ENCODE measurements at places on chromosomes 5 and 9.

GRCh38 chr9:93218161-93218560 lies 34.2 kb downstream of the WNK2 start:
- no peak for DNase-seq

GRCh38 chr5:75331095-75332090 lies 5.6 kb upstream of the HMGCR start:
- no peak for DNase-seq

DNA sequence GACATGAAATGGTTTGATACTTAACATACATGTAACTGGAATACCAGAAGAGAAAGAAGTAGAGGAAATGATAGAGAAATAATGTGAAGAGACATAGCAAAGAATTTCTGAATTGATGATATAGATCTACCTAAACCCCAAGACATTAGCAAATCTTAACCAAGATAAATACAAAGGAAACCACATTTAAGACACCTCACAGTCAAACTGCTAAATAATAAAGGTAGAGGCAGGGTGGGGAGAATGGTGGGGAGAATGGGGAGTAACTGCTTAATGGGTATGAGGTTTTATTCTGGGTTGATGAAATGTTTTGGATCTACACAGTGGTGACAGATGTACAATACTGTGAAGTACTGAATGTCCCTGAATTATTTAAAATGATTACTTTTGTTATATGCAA lies 17.5 kb downstream of the CARNMT1 start:
- DNase-seq: no peak

DNA sequence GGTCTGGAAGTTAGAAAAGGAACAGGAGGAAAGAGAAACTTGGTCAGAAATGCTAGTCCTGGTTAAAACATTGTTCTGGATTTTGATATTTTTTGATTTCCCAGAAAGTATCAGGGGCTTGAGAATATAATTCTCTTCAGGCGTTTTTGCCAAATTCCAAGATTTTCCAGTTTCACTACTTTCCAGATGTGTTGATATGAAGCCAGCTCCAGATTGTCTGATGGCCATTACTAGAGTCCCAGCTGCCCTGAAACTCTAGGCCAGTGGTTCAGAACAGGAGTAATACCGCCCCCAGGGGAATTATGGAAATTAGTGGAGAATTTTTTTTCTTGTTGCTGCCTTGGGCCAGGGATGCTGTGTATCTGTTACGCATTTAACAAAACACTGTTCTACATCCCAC lies 88.6 kb downstream of the KCNN2 start:
- DNase-seq: no peak

DNA sequence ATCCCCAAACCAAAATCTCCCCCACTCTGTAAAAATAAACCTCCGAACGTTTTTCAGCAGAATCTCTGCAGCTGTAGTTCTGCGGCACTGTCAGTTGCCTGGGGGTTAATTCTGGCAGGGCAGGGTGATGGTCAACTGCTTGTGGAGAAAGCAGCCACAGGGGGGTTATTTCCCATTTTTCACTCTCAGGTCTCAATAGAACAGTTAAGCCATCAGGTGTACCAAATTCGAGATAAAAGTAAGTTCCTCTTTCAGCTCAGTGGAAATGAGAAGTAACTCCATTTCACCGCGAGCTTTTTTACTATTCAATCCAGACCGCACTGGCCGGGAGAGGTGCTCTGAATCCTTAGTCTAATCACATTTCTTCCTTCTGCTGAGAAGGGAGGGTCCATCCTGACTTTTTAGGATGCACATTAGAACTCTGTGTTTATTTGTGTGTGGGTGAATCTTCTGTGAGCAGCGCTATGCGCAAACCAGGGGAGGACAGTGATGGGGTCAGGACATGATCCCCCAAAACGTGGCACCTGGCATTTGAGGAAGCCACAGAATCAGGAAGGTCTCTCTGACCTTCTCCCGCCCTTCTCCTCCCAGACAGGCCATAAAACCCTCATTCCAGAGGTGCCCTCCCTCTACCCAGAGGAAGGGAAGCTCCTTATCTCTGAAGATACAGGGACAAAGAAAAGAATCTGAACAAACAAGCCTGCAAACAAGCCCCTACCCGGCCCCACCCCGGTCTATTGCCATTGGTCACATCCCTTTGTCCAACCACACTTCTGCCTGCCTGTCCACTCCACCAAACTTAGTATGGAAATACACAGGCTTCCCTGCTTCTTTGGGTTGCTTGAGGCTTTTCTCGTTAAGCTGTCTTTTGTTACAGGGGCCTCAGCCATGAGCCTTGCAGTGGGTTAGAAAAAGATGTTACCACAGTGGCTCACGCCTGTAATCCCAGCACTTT lies 229.0 kb downstream of the ROR2 start:
- DNase-seq: peak; percentile 16

DNA sequence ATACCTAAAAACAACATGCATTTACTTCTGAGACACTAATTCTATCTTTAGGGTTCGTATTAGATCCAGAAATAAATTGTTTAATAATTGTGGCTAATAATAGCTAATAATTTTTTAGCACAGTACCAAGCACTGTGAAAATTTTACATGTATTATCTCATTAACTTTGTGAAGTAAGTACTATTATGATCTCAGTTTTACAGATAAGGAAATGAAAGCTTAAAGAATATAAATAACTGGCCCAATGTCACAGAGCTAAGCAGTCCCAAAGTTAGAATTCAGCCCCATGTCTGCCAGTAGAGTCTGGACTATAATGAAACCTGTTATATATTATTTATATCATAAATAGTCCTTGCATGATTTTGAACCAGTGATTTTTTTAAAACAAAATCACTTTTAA lies 163.3 kb downstream of the NIPBL start:
- DNase-seq: no peak

DNA sequence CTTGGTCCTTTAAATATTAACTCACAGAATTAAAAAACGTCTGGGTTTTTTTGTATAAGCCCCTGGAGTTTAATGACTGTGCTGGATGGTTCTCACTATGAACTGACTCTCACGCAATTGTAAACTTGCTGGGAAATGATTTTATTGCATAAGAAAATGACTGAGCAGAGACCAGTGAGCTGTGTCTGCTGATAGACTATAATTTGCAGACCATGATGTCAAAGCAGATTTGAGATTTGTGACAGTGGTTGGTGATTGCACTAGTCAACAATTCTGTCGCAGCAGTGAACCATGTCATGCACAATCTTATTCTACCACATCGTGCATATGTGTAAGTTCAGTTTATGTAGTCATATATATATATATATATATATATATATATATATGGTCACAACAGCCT lies 85.7 kb upstream of the C9orf72 start:
- DNase-seq: no peak

DNA sequence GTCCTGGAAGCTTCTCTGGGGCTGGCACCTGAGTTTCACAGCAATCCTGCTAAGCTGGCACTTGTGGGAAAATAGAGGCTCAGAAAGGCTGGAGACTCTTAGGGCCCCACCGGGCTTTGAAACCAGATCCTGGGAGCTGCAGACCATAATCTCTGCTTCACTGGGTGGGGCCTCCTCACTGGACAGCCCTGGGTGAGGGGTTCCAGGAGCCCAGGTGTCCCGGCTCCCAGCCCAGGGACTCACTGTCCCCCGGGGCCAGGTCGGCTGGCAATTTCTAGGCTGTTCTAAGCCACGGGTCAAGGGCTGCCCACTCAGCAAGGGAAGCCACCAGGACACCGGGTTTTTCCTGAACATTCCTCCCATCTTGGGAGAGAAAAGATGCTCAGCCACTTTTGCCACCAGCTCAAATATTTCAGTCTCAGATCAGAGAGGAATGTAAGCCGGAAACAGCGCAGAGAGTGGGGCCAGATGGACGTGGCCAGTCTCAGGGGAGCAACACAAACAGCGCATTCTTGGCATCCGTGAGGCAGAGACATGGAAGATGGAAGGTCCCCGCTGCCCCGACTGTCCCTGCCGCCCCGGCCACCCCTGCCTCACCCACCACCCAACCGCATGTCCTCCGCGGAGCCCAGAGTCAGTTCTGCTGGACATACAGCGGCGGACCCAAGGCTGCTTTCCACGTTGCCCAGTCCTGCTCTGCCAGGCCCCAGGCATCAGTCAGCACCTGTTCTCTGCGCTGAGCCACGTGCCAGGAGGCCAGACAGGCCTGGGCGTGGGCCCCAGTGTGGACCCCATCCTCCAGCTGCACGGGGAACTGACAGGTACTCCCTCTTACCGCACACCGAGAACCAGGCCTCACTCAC lies 72.6 kb downstream of the VAV2 start:
- no peak for DNase-seq

GRCh38 chr5:124986667-124987066 lies 240.2 kb upstream of the ZNF608 start:
- no peak for DNase-seq

DNA sequence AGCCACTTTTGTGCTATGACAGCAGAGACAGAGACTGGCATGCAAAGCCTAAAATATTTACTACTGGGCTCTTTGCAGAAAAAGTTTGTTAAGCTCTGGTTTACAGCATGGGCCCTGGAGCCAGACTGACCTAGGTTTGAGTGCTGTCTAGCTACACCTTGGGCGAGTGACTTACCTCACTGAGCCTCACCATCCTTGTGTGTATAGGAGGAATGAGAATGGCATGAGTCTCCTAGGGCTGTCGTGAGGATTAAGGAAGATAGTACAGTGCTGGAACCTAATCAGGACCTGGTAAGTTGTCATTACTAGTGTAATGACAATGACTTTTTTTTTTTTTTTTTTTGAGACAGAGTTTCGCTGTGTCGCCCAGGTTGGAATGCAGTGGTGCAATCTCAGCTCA lies 65.2 kb downstream of the MSX2 start:
- DNase-seq: no peak

All from RPMI8226 (cell line).